ENCODE measurements at places on chromosomes 6 and 20.

GRCh38 chr20:18289306-18289705, 979 bp downstream of the ZNF133 start:
- DNase-seq, result no peak

GRCh38 chr6:36082318-36082717, 48.0 kb upstream of the MAPK13 start:
- DNase-seq, result no peak

DNA sequence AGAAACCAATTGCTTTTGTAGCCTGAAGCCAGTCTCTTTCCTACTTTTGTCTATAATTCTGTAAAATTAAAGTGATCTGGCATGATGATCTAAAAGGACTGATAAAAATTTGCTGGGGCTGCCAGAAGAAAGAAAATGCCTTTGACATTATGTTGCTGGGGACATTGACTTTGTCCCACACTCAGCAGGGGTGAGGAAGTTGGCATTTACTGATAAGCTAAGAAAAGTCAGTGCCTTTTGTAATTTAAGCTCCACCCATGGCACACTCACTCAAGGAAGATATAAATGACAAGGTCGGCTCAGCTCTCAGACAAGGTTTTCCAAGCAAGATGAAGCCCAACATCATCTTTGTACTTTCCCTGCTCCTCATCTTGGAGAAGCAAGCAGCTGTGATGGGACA, at the start of gene SEMG1:
Gene SEMG1, plus strand, starts transcription at position 309 of the 400 bp plus-strand sequence. Its CDS starts 21 bp downstream, at position 330.
- DNase-seq, result no peak

- DNase-seq, result no peak
Measured at GRCh38 chr6:108750801-108751200, 97.4 kb upstream of the ARMC2 start.

- no peak for DNase-seq
Measured at GRCh38 chr6:157865249-157865648, 42.2 kb downstream of the SNX9 start.

- no peak for DNase-seq
Measured at GRCh38 chr6:137989664-137990063, 117.6 kb downstream of the PERP start.
